OCI-M1 (cell line): ENCODE measurements at places on chromosomes 16 and 17.

DNA sequence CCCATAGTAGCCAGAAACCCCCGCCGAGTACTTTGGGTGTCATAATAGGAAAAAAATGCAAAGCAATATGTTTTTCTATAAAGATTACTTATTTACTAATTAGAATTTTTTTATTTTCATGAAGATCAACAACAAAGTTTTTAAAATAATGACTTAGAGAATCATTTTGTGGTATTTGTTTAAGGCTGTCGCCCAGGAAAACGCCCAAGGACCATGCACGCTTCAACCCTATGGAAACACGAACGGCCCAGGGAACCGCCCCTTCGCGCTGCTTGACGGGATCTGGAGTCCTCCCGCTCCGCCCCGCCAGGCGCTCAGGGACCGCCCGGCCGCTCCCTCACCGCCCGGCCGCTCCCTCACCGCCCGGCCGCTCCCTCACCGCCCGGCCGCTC is 408 bp upstream of the KPNA2 start:
- DNase-seq, result no peak

DNA sequence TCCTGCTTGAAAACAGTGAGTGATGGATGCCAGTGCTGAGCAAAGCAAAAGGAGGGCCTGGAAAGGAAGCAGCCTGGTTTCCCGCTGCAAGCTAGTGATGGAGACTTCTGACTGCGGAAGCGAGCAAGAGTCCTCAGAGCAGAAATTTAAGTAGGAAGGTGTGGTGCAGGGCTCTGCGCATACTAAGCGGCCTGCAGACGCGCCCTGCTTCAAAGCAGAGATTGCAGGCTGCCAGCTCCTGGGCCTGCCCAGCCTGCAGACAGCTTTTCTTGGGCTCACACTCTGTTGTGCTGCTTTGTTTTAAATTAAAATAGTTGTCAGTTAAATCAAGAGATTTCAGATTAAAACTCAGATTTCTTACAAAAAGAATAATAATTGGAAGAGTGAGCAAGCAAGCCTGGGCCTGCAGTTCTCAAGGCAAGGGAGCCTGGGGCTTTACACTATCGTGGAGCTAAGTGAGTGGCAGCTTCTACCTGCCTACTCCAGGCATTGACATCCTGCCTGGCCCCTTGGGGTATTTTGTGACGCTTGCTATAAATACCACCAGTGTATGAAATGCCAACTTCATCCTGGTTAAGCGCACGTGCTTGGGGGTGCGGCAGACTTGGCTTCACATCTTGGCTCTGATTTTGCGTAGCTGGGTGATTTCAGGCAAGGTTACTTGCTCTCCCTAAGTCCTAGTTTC is 237.3 kb downstream of the XYLT1 start:
- no peak for DNase-seq

GRCh38 chr17:50531428-50532025 is 1.0 kb upstream of the EPN3 start:
- no peak for DNase-seq

- DNase-seq, result no peak
Observed at GRCh38 chr17:19707728-19708221, 8.6 kb downstream of the SLC47A2 start.

- DNase-seq, result no peak
Observed at GRCh38 chr16:57871456-57871855, 69.2 kb upstream of the KIFC3 start.

- no peak for DNase-seq
Observed at GRCh38 chr16:1180549-1181403, 27.9 kb downstream of the CACNA1H start.

DNA sequence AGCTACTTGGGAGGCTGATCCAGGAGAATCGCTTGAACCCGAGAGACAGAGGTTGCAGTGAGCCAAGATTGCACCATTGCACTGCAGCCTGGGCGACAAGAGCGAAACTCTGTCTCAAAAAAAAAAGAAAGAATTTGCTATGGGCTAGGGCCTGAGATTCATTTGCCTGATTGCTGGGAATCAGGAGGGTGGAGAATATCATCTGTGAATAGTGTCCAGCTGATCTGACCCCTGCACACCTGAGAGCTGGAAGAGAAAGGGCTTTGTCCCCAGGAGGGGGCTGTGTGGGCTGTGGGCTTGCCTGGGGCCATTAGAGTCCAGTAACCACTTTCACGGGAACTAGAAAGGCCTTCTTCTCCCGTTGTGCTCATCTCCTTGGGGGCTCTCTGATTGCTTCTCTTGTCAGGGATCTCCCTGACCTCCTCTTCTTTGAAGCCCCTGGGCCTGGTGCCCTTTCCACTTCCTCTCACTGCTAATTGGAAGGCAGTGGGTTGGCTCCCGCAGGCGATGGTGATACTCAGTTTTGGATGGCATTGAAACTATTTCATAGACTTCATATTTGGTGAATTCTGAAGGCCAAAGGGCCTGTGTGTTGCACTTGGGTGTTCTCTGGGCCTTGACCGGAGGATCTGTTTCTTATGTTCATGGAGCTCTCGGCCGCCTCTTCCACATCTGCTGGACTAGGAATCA is 66.1 kb upstream of the NFAT5 start:
- no peak for DNase-seq

DNA sequence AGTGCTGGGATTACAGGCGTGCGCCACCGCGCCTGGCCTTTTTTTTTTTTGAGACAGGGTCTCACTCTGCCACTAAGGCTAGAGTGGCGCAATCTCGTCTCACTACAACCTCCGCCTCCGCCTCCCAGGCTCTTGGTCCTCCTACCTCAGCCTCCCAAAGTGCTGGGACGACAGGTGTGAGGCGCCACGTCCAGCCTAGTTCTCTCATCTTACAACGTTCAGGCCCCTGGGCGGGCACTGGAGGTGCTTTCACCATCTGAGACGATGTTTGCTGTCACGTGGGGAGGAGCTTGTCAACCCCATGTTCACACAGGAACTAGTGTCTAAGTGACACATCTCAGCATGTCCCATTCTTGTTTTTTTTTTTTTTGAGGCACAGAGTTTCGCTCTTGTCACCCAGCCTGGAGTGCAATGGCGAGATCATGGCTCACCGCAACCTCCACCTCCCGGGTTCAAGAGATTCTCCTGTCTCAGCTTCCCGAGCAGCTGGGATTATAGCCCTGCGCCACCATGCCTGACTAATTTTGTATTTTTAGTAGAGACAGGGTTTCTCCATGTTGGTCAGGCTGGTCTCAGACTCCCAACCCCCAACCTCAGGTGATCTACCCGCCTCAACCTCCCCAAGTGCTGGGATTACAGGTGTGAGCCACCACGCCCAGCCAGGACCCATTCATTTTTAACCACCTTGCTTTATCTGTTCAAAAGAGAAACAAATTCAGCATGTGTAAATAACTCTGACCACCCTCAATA is 5.2 kb upstream of the FANCA start:
- DNase-seq, result no peak

GRCh38 chr17:78658281-78658785 is 81.1 kb upstream of the DNAH17 start:
- DNase-seq, result no peak

- peak; percentile 96 for DNase-seq
Observed at GRCh38 chr17:82496529-82497434, 22.8 kb upstream of the FOXK2 start.

DNA sequence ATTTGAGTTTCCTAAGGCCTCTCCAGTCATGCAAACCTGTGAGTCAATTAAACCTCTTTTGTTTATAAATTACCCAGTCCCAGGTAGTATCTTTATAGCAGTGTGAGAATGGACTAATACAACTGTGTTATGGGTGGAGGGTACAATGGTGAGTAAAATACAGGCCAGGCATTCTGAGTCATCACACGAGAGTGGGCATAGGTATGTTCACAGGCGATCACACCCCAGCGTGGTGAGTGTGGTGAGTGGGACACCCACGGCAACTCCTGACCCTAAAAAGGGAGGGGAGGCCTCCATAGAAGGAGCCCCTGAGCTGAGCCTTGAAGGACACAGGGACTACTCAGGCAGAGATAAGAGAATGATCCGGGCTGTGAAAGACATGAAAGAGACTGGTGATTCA is 22.6 kb upstream of the MAPT start:
- DNase-seq, result no peak

DNA sequence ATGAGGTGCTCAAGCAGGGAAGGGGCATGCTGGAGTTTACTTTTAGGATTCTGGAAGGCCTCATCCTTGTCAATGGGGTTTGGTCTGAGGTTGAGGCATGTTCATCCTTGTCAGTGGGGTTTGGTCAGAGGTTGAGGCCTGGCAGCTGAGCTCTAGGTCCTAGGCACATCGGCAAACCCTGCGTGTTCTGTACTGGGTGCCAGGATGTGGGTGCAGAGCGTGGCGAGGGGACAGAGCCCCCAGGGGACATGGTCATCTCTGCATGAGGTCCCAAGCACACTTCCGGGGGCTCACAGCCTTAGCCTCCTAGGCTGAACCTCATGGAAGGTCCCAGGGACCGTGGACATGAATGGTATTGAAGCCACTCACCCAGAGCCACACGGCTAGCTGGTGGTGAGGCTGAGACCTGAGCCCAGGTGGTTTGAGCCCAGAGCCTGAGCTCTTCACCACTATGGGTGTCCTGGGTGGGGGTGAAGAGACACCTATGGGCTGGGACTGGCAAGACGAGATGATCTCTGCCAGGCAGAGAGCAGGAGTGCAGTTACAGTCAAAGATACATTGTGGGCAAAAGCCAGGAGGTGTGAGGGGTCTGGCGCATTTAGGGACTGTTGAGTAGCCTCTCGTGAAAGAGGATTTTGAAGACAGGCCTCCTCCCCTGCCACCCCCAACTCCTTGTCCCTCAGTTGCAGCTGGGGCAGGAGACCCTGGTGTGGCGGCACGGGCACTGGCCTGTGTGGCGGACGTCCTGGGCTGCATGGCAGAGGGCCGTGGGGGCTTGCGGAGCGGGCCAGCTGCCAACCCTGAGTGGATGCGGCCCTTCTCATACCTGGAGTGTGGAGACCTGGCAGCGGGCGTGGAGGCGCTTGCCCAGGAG is 19.3 kb downstream of the FCSK start:
- DNase-seq, result peak; percentile 2

DNA sequence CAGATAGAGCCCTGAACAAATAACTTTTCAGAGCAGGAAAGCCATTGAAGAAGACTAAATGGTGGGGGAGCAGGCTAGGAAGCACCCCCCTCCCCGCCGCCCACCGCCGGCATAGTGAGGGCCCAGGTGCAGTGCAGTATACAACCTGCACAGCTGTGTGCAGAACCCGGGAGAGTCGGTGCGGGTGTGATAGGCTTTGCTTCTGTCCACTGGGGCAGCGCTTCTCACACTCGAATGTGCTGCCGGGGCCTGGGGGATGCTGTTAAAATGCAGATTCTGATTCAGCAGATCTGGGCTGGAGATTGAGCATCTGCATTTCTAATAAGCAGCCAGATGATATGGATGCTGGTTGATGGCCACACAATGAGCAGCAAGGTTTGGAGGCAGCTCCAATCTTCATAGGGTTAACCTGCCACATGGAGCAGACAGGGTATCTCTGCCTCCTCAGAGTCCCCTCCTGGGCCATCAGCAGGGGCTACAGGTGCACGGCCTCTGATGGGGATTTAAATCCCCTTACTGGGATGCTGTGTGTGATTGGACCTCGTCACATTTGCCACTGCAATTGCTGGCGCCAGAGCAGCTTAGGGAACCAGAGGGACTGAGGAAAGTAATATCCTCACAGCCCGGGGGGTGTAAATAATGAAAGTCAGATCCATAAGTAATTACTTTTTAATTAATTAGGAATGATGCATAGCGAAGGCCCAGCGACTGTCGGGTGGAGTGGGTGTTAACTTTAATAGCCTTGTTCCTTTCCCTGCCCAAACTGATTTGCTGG is 172.0 kb upstream of the RPL38 start:
- no peak for DNase-seq

- peak; percentile 50 for DNase-seq
Observed at GRCh38 chr16:48619547-48619946, 9.6 kb upstream of the N4BP1 start.

DNA sequence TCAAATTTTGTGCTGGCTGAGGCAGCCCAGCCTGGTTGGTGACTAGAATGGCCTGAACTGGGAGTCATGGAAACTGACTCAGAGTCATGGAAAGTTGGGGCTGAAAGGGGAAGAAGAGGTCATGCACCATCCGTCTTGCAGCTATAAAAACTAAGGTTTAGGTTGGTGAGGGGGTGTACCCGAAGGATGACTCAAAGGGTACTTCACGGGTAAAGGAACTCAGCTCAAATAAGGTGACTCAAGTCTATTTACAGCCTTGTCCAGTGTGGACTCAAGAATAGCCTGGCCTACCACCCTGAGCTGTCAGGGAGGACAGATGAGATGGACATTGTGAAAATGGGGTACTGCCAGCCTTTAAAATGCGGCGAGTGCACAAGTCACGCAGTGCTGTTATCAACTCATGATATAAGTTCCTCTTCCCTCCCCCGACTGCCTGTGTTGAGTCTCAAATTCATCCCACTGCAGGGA is 18.6 kb downstream of the CD300LB start:
- DNase-seq, result peak; percentile 66

- DNase-seq, result no peak
Observed at GRCh38 chr17:64707050-64707591, 45.0 kb upstream of the SMURF2 start.

GRCh38 chr16:56734429-56734828 is 4.5 kb downstream of the NUP93 start:
- peak; percentile 5 for DNase-seq

GRCh38 chr16:2528161-2529060 is 2.8 kb downstream of the CEMP1 start:
- no peak for DNase-seq

DNA sequence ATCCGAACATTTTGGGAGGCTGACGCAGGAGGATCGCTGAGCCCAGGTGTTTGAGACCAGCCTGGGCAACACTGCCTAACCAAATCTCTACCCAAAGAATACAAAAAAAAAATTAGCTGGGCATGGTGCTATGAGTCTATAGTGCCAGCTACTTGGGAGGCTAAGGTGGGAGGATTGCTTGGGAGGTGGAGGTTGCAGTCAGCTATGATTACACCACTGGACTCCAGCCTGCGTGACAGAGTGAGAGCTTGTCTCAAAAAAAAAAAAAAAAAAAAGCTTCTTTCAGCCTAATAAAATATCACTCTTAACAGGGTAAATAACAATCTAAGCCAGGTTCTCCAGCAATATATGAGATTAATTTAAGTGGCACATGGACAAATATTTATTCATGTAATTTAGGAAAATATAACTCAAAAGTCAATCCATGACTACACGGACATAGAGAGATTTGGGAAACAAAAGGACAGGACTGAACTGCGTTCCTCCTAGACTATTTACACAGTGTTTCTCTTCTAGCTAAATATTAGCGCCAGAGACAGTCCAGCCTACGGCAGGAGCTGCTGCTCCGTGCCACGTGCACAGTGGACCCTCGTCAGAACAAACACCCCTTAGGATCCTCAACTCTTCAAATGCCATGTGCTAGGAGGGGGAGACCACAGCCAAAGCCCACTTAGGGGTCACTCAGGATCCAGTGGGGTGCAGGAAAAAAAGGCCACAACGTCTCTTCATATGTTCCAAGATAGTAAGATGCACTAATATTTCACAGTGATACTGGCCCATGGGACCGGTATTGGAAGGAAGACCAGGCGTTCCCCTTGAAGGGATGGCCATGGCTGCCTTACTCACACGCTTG is 8.7 kb downstream of the USP36 start:
- no peak for DNase-seq
